ENCODE measurements at places on chromosomes 3 and 15.

GRCh38 chr3:104885214-104885814, 481.4 kb upstream of the ALCAM start:
- no peak for DNase-seq

DNA sequence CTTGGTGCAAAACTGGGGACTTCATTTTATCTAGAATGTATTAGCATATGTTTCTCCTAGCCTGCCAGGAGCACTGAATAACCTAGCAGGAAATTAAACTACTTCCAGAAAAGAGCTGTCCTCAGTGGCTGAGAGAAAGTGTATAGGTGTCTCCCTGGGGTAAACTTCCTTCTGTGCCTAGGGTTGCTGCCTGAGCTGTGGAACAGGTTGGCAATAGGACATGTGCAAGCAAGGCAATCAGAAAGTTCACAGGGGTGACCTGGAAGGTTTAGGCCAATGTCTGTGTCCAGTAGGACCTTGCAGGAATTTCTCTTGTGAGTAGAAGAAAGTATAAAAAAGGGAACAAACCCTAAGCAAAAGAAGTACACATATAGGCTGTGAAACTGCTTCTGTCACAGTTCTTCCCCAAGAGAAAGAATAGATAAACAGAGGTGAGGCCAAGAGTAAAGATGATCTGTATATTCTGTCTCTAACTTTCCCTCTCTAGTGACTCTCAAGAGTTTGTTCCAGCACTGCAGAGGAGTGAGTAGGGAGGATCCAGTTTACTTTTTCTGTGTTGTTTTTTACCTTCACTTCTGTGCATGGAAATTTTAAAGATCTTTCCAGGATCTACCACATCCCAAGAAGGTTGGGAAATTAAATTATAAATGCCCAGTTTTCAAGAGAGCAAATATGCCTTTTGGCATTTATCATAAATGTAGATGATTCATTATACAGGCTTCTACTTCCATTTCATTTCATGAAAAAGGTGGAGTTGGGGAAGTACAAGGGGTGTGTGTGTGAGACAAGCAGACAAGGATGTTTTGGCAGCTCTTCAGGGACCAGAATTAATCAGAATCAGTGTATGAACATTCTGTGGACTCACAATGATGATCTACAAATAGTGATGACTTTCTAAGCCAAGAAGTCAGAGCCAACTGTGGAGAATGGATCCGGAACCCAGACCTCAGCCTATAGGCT, 155.2 kb downstream of the RBPMS2 start:
- DNase-seq: no peak

DNA sequence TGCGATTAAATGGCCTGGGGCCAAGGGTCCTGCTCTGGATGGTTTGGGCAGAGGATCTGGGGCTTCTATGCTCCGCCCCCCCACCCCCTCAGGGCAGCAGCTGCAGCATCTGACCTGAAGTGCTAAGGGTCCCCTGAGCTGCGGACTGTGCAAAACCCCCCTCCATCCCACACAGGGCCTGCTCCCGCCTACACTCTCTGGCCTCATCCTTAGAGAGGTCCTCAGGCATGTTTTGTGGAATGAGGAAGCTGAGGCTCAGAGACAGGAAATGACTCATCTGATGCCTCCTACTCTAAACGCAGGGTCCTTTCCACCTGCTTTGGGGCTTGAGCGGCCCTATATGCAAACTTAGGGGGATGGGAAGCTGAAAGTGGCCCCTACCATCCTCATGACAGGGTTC, 59.5 kb upstream of the CTSH start:
- no peak for DNase-seq

DNA sequence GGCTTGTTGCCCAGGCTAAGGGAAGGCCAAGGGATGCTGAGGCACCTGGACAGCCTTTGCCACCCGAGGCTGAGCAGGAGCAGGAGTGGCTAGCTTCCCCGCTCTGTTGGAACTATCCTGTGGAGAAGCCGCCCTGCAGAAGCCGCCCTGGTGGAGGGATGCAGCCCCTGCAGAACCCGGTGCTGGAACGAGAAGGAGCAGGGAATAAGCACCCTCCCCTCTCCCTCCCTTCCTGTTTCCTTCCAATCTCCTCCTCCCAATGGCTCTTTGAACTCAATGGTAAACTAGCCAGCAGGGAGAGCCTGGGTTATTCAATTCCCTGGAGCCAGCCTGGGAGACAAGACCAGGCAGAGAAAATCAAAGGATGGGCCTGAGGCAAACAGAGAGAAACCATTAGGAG, 11.8 kb upstream of the HRG start:
- no peak for DNase-seq

GRCh38 chr3:66021731-66022131, 17.0 kb downstream of the MAGI1 start:
- no peak for DNase-seq

DNA sequence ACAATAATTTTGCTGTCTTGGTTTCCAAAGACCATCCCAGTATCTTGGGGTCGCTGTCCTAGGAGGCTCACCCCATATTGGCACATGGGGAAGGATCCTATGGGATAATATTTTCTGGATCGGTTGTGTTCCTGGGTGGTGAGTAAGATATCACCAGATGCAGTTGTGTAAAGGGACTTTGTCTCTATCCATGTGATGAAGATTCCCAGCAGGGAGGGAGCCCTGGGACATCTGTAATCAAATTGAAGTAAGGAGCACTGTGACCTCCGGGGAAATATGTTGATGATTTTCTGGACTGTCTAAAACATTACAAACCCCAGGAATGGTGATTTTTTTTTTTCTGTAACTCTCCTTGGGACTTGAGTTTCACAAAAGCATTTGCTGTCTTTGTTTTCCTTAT, 36.2 kb upstream of the LRTM1 start:
- DNase-seq: no peak

- no peak for DNase-seq
Measured at GRCh38 chr3:133248389-133248788, 151.5 kb upstream of the BFSP2 start.

DNA sequence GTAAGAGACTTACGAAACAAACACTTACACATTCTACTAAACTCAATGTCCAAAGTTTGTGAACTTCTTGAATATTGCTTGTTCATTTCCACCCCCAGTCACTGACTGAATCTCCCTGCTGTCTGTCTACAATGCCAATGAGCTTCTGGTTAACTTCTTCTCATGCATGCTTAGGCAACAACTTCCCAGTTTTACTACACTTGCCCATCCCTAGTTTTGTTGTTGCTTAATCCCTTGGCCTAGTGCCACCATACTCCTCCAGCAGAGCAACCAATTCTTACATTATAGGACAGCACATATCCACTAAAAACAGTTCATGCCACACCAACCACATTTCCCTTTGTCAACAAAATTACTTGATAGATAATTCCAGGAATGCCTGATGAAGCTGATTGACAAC, 40.9 kb upstream of the CCR2 start:
- no peak for DNase-seq

- DNase-seq: no peak
Measured at GRCh38 chr3:182220471-182220870, 508.7 kb downstream of the SOX2 start.

DNA sequence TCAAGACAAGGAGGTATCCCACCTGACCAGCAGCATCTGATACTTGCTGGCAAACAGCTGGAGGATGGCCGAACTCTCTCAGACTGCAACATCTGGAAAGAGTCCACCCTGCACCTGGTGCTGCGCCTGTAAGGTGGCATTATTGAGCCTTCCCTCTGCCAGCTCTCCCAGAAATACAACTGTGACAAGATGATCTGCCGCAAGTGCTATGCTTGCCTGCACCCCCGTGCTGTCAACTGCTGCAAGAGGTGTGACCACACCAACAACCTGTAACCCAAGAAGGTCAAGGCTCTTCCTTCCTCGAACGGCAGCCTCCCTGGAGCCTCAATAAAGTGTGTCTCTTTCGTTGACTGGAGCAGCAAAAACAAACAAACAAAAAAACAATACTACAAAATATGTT, 2.2 kb upstream of the SLC4A7 start:
- DNase-seq: no peak

DNA sequence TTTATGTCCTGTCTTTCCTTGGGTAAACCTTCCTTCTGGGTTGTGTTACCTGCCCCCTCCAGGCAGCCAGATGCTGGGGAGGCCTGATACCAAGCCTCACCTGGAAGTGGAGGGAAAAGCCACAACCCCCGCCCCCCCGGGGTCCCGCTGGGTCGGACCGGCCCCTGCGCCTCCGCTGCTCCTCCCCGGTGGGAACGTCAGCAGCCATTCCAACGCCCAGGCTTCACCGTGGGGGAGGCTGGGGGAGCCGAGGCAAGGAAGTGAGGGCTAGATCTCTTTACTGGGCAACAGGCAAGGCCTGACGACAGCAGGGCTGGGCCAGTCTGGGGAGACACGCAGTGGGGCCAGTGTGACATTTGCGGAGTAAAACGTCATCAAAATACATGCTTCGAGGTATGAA, 53.0 kb upstream of the SNRPA1 start:
- no peak for DNase-seq

DNA sequence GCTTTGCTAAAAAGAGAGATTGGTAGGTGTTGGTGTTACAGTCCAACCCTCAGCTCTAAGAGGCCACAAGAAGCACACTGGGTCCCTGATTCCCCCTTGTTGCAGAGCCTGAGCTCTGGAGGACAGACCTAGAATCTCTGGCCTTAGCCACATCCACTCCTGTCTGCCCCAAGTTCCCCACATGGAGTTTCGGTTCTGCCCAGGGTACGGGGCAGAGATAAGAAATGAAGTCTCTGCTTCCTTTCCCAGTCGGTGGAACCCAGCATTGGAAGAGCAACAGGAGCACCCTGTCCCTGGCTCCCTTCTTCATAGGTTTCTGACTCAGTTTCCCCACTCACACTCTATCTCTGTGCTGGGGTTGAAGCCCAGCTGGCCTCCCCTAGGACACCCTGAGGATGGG, 13.2 kb downstream of the PRR23E start:
- DNase-seq: no peak

DNA sequence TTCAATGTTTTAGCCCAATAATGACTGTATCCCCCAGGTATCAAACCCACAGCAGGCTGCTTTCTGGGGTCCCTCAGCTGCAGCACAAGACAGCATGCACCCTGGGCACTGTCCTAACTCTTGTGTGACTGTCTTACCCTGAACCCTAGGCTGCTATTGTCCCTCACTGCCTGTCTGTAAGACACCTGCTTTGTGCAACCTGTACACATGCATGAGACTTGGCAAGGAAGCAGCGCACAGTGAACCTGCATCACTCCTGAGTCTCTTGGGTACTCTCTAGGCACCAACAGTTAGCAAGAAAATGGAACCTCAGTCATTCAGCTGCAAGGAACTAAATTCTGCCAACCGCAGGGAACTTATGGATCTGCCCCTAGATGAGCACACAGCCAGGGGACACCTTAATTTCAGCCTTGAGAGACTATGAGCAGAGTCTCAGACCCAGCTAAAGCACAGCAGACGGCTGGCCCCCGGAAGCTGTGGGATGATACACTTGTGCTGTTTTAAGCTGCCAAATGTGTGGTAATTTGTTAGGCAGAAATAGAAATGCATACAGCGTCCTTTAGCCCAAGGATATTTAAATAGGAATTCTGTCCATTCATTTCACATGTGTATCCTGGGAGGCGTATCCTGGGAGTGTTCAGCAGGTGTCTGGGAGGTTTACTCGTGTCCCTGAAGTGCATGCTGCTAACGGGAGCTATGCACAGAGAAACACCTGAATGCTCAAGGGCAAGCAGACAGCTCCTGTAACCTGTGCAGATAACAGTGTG, 223.8 kb downstream of the KLF13 start:
- DNase-seq: no peak

DNA sequence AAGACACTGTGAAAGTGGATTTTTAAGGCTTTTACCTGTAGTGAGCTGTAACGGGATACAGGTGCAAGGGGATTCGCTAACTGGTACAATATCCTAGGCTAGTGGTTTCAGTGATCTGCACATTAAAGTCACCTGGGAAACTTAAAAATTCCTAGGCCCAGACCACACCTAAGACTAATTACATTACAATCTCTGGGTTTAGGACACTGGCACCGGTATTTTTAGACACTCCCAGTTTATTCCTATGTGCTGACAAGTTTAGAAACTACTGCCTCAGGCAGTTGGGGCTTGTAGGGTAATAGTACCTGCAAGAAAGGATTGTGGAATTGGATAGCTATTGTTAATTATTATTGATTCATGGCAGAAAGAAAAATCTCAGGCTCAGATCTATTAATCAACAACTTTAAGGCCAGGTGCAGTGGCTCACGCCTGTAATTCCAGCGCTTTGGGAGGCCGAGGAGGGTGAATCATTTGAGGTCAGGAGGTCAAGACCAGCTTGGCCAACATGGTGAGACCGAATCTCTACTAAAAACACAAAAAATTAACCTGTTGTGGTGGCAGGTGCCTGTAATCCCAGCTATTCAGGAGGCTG, 50.4 kb upstream of the CASR start:
- no peak for DNase-seq
